ENCODE measurements at places on chromosomes 3 and 15. TPM values are rescaled to one million over a fixed set of nuclear protein-coding genes. Genes with fewer than 3 reads are reported as not detected.

The CYP1A1 gene
- total RNA-seq, result not detected

- DNase-seq, result no peak
Measured at GRCh38 chr3:170044795-170045244, 7.0 kb downstream of the GPR160 start.

The NOX5 gene
- total RNA-seq, result 0.75 TPM

- no peak for DNase-seq
Measured at GRCh38 chr3:191300422-191300821, 28.8 kb upstream of the CCDC50 start.

DNA sequence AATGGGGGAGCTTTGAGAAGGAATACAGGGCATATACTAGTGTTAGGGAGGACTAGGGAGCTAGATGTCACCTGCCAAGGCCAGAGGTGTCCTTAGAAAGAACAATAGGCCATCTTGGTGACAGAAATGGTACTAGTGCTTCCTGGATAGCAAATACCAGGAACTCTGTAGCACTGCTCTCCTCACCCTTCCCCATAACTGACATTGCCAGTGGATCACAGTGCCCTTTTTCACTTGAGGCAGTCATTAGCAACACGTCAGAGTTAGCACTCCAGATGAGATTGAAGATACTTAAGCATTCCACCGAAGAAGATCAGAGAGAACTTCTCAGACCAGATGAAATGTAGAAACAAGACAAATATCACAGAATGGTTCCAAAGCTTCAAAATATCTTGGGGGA is 103.1 kb upstream of the PDZRN3 start:
- no peak for DNase-seq

GRCh38 chr15:51192521-51193280 is 98.0 kb upstream of the TNFAIP8L3 start:
- DNase-seq, result peak; percentile 56

DNA sequence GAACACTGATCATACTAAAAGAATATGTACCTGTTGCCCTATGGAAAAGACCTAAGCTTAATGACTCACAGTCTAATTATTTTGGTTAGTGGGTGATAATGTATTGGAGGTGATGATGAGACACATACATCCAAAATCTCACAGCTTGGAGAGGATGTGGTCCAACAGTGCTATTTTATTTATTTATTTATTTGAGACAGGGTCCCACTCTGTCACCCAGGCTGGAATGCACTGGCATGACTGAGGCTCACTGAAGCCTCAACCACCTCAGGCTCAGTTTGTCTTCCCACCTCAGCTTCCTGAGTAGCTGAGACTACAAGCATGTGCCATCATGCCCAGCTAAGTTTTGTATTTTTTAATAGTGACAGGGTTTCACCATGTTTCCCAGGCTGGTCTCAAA is 35.0 kb downstream of the LPP start:
- no peak for DNase-seq

- no peak for DNase-seq
Measured at GRCh38 chr15:100653608-100654007, 51.2 kb downstream of the ASB7 start.

The CLRN1 gene
- not detected for total RNA-seq

- no peak for DNase-seq
Measured at GRCh38 chr3:142863010-142863817, 25.7 kb downstream of the PCOLCE2 start.

The PDZRN3 gene
- 0.96 TPM for total RNA-seq

The CCR3 gene
- not detected for total RNA-seq

The SLC6A11 gene
- total RNA-seq, result 0.04 TPM

- DNase-seq, result no peak
Measured at GRCh38 chr3:18239674-18240073, 185.5 kb downstream of the SATB1 start.

- no peak for DNase-seq
Measured at GRCh38 chr3:196914866-196915265, 27.5 kb downstream of the NCBP2 start.

- no peak for DNase-seq
Measured at GRCh38 chr15:73227433-73228056, 141.2 kb downstream of the HCN4 start.

DNA sequence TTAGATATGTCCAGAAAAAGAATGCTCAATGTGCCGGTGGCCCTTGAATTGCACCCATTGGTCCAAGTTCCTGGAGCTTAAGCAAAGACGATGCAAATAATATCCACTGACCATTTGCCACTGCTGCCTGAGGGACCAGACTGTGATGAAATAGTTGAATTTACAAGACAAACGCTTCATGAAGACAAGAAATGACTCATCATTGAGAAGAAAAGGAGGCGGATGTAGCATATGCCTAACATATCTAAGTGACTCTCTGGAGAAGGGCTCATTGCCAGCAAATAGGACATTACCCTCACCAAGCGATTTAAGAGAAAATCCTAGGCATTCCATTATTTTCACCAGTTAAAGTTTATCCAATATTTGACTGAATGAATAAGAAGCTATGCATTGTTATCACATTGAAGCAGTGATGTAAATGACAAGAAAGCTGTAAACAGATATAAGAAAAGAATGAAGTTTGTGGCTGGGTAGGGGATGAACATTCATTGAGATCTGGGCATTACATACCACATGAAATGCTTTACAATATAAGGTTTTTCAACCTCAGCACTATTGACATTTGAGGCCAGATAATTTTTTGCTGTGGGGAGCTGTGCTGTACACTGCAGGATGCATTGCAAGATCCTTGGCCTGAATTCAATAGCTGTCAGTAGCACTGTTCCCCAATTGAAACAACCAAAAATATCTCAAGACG is 48.9 kb upstream of the CPNE4 start:
- no peak for DNase-seq

- no peak for DNase-seq
Measured at GRCh38 chr3:98733812-98734281, 29.3 kb upstream of the ST3GAL6 start.

GRCh38 chr3:55639896-55640765 is 153.0 kb upstream of the WNT5A start:
- DNase-seq, result no peak

The SLC2A2 gene
- not detected for total RNA-seq

The ARHGAP11A gene
- total RNA-seq, result 7.5 TPM

The CCR9 gene
- not detected for total RNA-seq

DNA sequence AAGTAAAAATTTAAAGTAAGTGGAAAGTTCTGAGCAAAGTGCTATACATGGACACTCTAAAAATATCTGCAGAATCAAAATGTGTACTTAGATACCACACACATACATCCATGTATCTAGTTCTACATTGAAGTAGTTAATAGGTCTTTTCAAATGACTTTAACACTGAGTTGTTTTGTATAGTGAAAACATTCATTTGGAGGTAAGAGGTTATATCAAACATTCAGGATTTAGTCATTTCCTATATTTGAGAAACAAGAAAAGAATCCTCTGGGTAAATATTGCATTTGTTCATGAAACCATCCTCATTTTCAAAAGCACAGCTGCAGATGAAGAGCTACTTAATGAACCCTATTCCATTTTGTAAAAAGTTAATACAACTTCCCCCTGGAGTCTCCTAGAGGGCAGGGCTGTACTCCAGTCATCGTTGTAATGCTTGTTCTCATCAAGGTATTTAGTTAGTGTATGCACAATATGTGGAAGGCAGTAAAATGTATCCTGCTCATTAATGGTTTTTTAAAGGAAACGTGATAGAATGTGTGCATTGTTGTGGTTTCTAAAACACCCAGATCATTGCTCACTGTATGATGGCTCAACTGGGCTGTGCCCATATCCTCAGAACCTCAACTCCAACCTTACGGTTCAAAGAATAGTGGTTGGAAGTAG is 26.2 kb downstream of the ARPP21 start:
- DNase-seq, result no peak

DNA sequence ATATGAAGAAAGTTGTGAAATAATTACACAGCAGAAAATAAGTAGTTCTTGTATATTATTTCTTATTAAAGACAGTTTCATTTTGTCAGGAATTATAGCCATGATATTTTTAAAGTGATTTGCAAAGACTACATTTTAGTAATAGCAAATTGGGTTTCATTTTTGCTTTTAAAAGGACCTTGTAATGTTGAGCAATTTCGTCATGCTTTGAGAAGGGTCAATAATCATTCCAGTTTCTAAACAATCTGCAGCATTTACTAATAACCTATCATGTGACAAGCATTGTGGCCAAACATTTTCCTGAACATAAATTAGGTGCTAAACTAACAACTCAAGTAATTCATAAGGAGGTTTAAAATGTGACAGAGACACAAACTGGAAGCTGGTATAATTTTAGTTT is 214.4 kb upstream of the CBLB start:
- DNase-seq, result no peak

DNA sequence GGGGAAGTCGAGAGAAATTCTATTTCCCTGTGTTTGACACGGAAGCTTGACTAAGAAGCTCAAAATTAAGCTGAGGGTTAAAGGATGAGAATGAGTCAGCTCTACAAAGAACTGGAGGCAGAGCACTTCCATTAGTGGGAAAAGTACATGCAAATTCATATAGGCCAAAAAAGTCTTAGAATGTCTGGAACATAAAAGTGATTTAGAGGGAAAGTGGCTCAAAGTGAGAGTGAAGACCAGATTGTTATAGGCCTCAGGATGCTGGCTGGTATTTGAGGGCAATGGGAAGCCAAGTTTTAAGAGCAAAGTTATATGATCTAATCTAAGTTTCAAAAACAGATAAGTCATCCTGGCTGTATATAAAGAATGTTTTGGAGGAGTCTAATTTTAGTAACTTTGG is 857.3 kb downstream of the NAALADL2 start:
- no peak for DNase-seq

The DUOX1 gene
- total RNA-seq, result 4.1 TPM

- no peak for DNase-seq
Measured at GRCh38 chr3:3372210-3372777, 192.8 kb upstream of the CRBN start.

DNA sequence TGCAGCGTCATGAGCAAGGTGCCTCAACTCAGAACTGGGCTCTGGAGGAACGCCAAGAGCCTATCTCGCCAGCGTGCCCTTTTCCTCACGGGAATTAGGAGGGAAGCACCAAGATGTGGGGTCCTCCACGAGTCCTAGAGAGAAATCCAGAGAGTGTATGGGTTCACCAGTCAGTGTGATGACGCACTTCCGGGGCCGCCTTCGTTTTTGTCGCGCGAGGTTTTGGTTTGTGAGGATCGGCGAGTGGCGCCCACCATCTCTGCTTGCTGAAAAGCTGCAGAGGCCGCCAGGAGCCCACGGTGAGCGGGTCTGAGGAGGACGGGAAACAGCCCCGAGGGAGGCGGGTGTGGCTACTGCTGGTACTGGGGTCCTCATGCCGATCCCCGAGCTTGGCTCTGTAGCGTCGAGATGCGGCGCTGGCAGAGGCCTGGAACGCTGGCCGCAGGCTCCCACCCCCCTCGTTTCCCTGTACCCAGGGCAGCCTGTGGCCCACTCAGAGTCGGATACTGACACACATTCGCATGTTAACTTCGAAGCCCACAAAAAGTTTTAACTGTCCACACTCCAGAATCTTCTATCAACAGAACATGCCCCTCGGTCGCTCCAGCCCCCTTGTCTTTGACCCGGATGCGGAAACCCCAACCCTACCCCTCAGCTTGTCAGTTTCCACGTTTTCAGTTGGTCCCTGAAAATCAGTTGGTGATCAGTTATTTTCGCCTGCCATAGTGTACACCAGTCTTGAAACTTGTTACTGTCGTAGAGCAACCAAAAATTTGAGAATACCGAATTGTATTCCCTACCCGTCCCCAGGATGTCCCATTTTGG is 30.4 kb downstream of the ZNF662 start:
- no peak for DNase-seq

- DNase-seq, result no peak
Measured at GRCh38 chr3:77939726-77940125, 899.8 kb downstream of the ROBO2 start.

The IGSF11 gene
- not detected for total RNA-seq

- DNase-seq, result no peak
Measured at GRCh38 chr3:24264011-24264410, 230.6 kb downstream of the THRB start.
